ENCODE measurements at places on chromosomes 6 and 20.
A peak's percentile ranks its signal among the peaks of the same experiment; 100 is the strongest.

GRCh38 chr6:143701349-143702234, 23.8 kb downstream of the PHACTR2 start:
- DNase-seq: no peak

DNA sequence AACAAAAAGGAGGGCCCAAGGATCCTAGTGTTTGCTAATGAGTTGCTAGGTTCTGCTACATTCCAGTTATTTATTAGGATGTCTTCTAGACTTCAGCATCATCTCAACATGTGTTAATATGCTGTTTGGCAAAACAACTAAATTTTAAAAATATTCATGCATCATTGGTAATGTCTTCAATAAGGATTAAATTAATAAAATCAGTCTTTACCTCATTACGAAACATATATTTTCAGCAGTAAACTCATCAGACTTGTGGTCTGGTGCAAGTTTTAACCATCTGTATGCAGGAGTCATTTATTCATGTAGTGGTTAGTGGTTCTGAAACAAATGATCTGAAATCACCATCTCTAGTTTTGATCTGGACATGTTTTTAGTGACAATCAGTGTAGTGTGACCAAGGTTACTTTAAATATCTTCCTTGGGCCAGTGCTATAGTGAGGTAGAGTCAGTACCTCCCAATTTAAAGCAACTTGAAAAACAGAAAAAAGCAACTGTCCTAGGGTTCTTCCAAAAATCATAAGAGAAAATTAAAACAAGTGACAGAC, 85.0 kb upstream of the KCNK16 start:
- no peak for DNase-seq

- no peak for DNase-seq
These were observed 95.4 kb downstream of the ANKS1A start for GRCh38 chr6:34984416-34984815.

DNA sequence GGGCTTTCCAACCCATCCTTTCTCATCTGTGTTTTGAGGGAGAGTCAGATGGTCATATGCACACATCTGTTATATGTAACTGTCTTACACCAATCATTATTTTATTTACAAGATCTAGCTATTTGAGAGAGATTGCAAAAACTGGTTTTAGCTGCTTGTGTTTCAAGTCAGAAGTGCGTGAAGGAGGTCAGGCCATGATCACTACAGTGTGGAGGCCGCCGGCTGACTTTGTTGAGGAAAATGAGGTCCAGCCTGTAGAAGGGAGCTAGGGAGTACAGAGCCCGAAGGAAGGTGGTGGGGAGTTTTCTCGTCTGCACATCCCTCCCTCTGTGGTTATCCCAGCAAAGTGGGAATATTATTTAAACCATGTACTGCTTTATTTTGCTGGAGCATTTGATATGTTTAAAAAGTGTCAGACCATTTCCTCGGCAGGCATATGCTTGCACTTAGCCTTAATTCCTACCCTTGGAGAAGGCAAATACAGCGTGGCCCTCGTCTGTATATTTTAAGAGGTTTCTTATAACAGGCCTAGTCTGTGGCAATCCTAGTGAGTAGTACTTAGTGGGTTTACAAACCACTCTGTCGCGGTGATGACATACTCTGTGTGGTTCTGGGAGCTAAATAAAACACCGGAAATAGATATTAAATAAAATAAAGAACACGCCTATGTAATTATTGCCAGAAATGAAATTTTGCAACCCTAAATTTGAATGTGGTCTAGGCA, 95.6 kb downstream of the UST start:
- DNase-seq: no peak

DNA sequence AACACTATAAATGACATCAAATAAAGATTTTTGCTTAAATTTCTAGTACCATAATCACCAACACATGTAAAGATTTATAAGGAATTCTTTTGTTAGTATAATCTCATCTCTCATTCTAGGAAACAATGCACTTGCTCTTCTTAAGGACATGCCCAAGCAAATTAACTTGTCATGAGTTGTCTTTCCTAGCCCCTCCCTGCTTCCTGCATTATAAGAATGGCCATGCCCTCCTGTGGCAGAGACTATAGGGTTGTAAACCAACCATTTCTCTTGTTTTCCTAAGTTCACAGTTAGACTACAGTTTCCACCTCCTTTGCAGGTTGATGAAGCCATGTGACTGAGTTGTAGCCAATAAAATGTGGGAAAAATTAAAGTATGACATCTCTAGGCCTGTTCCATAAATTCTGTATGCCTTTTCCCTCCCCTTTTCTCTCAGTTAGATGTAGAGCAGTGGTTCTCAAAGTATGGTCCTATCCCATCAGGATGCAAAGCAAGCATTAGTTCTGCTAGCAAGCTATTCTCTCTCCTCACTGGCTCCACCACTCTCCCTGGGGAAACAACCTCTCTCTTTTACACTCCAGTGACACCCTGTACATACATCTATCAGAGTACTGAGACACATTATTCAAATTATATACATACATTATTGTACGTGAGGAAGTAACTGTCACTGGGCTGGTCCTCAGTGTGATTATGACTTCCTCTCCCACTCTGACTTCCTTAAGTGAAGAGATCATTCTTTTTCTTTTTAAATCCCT, 295.0 kb downstream of the PKHD1 start:
- DNase-seq: no peak

GRCh38 chr6:143677891-143678791, at the start of gene PHACTR2:
TSS of gene PHACTR2 (plus strand) at chr6:143677965. CDS start at chr6:143678164, 199 bp downstream.
- peak; percentile 84 for DNase-seq

GRCh38 chr6:166244353-166245045, 63.7 kb downstream of the PRR18 start:
- no peak for DNase-seq

Data from HEK293T (cell line).